Coronary artery (tissue), 2 donors: ENCODE measurements at places on chromosomes 5 and 9.
A peak's percentile ranks its signal among the peaks of the same experiment; 100 is the strongest.

GRCh38 chr9:36148311-36149051, 11.9 kb downstream of the GLIPR2 start:
- DNase-seq, result peak; percentile 97

GRCh38 chr9:18143073-18143745, 330.7 kb upstream of the ADAMTSL1 start:
- DNase-seq, result no peak

- DNase-seq, result no peak
Measured at GRCh38 chr9:9998491-9999287, 614.1 kb downstream of the PTPRD start.

- no peak for DNase-seq
Measured at GRCh38 chr9:121797081-121797480, 145.6 kb downstream of the DAB2IP start.

DNA sequence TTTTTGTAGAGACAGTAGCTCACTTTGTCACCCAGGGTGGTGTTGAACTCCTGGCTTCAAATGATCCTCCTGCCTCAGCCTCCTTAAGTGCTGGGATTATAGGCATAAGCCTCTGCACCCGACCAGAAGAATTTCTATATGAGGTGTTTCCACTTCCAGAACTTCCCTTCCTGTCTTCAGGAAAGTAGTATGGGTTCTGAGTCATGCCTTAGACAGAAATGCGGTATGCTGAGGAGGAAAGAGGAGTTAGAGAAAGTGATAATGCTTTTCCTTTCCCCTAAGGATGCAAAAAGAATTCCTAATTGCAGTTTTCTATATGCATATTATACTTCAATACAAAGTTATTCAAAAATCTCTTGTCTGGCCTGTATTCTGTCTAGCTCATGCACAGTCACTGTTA, 16.4 kb upstream of the ADAMTSL1 start:
- DNase-seq, result no peak

GRCh38 chr9:95752129-95752731, 123.3 kb upstream of the ERCC6L2 start:
- DNase-seq, result no peak

DNA sequence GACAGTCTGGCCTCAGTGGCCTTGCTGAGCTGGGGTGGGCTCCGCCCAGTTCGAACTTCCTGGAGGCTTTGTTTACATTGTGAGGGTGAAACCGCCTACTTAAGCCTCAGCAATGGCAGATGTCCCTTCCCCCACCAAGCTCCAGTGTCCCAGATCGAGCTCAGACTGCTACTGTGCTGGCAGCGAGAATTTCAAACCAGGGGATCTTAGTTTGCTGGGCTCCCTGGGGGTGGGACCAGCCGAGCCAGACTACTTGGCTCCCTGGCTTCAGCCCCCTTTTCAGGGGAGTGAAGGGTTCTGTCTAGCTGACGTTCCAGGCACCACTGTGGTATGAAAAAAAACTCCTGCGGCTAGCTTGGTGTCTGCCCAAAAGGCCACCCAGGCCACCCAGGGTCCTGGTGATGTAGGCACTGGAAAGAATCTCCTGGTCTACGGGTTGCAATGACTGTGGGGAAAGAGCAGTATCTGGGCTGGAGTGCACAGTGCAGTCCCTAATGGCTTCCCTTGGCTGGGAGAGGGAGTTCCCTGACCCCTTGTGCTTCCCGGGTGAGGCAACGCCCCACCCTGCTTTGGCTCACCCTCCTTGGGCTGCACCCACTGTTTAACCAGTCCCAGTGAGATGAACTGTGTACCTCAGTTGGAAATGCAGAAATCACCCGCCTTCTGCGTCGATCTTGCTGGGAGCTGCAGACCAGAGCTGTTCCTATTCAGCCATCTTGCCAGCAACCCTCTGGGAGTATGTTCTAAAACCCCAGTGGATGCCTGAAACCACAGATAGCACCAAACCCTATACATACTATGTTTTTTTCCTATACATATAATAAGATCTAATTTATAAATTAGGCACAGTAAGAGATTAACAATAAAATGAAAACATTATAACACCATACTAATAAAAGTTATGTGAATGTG, 95.5 kb downstream of the TMEM161B start:
- no peak for DNase-seq

GRCh38 chr5:79619854-79620253, 7.6 kb downstream of the TENT2 start:
- no peak for DNase-seq

DNA sequence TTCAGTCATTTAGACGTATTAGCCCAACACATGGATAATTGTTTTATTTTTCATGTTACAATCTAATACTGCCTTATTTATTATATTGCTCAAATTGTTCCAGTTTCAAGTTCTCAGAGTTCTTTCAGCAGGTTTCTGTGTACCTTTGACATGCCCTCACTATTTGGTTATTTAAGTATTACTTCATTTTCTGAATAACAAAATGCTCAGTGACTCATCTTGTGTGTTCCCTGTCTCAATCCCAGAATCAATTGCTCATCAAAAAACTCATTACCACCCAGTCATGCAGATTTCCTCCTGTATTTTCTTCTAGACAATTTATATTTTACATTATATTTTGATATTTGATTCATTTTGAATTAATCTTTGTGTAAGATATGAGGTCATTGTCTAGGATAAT, 562.6 kb downstream of the ANXA1 start:
- no peak for DNase-seq

- DNase-seq, result no peak
Measured at GRCh38 chr5:172008111-172008455, 1.6 kb upstream of the FBXW11 start.

DNA sequence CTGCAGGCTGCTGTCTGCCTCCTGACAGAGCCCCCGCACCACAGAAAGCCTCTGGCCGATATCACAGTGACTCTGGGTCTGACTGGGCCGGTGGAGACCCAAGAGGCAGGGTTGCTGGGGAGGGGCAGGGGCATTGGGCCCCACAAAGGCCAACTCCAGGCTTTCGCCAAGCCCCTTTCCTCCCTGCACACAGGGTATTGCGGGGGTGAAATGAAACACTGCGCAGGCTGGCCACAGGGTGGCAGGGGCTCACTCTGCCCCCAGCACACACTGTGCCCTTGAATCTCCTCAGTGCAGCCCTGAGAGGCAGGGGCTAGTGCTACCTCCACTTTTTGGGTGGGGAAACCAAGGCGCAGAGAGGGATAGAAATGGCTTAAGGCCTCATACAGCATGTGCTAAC, 44.6 kb downstream of the BARX1 start:
- no peak for DNase-seq

DNA sequence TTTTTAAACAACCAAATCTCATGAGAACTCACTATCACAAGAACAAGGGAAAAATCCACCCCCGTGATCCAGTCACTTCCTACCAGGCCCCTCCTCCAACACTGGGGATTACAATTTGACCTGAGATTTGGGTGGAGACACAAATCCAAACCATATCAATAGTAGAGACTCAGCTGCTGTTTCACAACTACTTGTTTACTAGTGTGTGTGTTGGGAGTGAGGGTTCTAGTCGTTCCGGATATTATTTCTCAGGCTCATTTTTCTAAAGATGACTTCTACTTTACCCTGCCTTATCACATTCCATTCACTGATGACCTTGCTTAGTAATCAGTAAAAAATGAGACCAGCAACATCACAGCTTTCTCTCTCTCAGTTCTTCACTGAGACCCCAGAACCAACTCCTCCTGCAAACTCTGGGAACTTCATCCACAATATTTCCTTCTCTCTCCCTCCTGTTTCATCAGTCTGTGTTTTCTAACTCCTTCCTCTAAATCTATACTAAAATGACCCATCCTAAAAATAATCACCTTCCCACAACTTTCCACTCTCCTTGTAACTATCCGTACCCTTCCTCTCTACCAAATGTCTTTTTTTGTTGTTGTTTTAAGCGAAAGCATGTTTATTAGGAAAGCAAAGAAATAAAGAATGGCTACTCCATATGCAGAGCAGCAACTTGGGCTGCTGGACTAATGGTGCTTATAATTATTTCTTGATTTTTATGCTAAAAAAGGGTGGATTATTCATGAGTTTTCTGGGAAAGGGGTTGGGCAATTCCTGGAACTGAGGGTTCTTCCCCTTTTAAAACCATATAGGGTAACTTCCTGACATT, 121.5 kb upstream of the SPRY4 start:
- no peak for DNase-seq

GRCh38 chr5:83752700-83753099, 32.0 kb upstream of the HAPLN1 start:
- DNase-seq, result no peak

DNA sequence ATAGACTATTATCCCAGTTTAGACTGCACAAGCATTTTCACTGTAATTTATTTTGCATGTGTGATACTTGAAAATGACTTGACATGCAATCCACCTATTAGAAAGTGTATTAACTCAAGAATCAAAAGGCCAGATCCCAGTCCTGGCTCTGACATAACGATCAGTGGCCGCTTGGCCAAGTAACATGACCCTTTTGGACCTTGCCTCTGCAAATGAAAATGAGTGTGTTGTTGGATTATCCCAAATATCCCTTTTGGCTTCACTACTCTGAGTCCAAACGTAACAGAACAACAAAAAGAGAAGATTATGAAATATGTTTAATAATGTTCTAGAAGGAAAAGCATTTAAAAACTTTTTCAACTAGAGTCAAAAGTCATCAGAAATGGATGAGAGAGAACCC, 19.0 kb downstream of the DMGDH start:
- no peak for DNase-seq

DNA sequence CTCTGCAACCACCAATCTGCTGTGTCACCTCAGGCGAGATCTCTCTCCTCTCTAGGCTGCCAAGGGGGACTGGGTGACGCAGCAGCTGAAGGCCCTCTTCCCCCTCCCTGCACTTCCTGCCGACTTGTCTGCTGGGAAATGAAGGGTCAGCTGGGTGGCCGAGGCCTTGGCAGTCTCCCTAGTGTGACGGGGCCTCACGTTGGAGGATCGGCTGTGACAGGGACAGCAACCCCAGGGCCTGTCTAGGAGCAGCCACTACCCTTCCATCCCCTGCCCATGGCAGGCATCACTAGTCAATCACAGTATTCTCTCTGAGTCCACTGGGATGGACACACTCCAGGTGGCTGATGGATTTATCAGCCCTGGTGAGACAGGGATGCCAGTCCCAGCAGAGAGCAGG, 107.3 kb upstream of the SARDH start:
- DNase-seq, result peak; percentile 79

DNA sequence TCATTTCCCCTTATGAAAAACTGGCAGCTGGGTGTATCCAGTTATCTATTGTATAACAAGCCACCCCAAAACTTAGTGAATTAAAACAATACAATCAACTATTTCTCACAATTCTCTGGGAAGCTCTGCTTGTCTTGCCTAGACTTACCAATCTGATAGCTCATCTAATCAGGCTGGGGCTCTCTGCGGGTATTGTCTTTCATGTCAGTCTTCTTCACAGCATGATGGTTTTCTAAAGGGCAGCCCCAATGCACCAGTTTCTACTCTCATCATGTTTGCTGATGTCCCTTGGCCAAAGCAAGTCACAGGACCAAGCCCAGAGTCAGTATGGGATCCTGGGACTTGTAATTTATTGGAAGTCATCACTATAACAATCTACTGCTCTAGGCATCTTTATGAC, 433.5 kb downstream of the KIAA0825 start:
- no peak for DNase-seq

DNA sequence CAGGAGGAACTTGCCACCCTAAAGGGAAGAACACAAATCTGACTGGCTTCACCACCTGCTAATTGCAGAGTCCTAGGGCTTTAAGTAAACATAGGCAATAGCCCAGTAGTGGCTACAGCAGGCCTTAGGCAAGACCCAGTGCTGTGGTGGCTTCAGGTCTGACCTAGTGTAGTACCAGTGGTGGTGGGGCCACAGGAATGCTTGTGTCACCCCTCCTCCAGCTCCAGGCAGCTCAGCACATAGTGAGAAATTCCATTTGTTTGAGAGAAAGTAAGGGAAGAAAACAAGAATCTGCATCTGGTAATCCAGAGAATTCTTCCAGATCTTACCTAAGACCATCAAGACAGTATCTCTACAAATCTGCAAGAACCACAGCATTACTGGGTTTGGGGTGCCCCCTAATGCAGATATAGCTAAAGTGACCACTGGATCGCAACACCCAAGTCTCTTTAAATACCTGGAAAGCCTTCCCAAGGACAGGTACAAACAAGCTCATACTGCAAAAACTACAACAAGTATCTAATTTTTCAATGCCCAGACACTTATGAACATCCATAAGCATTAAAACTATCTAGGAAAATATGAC, 102.6 kb upstream of the TRPM3 start:
- DNase-seq, result no peak

DNA sequence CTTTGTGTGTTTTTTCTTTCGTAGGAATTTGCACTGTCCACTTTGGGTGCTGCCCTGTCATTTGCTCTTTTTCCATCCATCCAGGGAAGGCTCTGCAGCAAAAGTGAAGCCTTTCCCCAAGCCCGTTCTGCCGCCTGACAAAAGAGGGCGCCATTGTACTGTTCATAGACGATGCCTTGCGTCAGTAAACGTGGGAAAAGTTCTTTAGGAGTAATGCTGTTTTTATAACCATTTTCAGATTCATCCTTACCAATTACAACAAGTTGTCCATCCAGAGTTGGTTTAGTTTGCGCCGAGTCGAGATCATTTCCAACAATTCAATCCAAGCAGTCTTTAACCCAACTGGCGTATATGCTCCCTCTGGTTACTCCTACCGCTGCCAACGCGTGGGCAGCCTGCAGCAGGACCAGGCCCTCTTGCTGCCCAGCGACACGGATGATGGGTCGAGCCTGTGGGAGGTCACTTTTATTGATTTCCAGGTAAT, 34.3 kb upstream of the RPS23 start:
- peak; percentile 84 for DNase-seq

DNA sequence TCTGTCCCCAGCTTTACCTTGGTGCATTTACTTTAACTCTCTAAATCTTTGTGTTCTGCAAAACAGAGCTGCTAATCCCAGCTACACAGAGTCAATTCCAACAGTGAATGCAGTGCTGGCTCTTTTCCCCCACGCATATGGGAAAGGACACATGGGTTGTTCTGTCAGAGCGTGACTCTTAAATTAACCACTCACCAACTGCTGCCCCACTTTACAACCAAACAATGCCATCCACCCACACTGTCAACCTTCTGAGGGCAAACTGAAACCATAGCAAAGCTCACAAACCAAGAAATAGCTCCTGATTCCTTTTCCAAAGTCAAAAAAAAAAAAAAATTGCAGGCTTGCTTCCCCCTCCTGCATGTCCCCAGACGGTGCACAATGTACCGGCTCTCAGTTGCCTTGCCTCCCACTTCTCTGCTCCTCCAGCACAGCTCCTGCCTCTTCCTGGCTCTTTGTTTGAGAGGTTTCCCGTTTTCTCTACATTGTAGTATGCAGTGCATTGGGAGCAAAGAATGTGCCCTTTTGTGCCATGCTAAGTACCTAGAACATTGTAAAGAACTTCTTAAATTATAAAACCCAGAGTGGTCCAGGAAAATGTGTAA, 151.5 kb upstream of the DAPK1 start:
- DNase-seq, result no peak

DNA sequence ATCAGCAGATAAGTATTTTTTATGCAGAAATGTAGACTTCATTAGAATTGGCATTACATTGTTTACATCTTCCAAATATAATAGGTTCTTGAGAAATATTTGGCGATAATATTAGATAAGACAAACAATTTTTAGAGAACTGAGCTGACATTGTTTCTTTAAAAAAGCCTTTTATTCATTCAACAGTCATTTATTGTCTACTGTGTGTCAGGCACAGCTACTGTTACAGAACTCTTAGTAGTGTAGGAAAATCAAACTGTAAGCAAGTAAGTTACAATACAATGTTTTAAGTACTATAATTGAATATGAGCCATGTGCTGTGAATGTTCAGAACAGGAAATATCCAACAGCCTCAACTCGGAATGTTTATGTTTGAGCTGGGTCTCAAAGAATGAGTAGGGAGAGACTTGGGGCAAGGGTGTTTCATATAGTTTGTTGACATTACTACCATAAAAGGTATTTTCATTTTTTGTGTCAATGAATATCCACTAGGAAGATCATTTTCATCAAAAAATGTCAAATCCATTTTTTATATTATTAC, 114.0 kb downstream of the CDC42SE2 start:
- no peak for DNase-seq
